ENCODE measurements at places on chromosomes 5 and 9.

DNA sequence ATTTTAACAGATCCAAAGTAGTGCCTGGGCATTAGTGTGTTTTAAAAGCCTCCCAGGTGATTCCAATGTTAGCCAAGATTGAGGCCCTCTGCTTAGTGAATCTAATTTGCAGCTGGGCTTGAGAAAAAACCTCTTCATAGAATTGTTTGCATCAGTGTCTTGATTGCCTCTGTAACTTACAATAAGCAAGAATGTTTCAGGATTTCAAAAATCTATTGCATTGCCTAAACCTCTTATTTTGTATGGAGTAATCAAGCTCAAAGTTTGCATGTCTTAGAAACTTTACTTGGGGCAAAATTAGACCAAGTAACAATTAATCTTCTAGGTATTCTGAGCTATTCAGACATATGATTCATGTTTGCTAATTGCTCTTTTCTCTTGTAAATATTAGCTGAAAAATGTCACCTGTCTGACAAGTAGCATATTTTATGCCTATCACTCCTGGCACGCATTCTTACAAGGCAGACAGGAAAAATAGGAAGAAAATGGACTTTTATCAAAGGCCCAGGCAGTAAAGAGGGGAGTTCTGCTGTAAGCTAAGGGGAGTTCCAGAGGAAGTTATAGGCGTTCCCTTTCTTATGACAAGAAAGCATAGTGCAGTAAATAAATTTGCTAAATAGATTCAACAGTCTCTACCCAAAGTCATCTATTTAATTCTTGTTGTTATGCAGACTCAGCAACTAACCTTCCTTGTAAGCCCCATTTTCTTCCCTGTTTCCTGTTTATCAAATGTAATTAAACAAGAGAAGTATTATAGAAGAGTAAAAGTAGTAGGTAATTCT, 21.0 kb downstream of the PDCD1LG2 start:
- no peak for DNase-seq

DNA sequence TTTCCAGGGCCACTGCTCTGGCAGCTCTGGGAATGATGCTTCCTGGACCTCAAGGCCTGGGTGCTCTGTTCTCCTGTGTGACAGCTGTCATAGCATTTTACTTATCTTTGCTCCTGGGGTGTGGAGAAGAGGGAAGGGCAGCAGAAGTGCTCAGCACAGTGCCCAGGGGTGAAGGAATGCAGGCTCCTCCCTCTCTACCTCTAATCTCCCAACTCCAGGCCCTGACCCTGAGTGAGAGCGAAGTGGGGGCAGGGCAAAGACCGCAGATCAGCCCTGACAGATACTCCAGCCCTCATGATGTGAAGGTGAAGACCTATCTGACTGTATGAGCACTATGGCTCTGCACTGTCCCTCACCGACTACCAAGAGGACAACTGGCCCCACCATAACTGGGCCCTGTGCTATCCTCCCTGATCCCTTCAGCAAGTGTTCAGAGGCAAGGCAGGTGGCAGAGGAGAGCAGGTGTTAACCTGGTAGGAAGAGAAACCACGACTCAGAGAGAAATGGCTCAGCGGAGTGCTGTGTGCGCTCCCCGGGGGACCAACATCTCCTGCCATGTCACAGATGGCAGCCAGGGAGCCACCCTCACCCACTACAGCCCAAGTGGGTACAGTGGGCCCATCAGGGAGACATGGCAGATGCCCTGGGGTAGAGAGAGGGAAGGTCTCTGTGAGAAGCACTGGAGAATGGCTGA, 16.8 kb downstream of the ACSL6 start:
- DNase-seq = no peak

DNA sequence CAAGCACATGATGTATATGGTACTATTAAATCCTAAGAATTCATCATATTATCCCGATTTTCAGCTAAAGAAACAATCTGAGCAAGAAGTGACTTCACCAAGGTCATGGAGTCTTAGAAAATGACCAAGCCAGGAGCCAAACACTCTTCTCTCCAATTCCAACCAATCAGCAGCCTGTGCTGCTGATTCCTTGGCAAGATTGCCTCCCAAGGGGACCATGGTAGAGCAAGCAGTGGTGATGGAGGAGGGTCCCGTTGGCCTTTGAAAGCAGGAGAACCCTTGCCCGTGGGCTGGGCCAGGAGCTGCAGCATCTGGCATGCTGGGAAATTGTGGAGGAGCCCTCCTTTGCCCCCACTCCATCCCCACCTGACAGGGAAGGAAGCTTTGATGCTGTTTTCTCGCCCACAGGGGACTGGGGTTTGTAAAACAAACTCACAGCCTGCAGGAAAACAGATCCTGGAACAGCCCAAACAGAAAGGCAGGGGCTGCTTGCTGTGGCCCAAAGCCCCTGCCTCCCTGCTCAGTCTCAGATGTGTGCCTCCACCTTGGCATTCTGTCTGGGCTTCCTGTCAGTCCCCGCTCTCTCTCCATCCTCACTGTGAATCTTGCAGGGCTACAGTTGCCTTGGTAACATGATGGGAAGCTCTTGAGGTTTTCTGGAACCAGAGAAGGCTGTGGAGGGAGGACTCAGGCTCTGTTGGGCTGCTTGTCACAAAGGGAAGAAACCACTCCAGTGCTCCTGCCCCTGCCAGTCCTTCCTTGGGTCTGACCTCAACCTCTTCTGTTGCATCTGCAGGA, 70.8 kb upstream of the HSPA9 start:
- no peak for DNase-seq

GRCh38 chr5:78899922-78900362, 85.2 kb downstream of the ARSB start:
- no peak for DNase-seq

GRCh38 chr5:139709582-139710318, 61.6 kb downstream of the CXXC5 start:
- DNase-seq = peak; percentile 20

DNA sequence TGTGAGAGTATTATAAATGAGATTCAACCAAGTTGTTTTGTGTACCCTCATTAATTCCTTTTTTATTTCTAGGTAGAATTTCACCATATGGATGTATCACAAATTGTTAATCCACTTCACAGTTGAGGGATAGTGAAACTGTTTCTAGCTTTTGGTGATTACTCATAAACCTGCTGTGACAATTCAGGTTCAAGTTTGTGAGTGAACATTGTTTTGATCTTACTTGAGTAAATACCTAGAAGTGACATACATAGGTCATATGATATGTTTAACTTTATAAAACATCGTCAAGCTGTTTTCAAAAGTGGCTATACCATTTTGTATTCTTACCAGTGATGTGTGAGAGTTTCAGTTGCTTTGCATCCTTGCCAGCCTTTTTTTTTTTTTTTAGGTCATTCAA, 112.9 kb downstream of the CAMK4 start:
- DNase-seq = no peak

- no peak for DNase-seq
Measured at GRCh38 chr9:4296217-4296616, 3.7 kb downstream of the GLIS3 start.

- no peak for DNase-seq
Measured at GRCh38 chr9:124399323-124399967, 15.8 kb downstream of the PSMB7 start.

GRCh38 chr9:3058409-3058808, 214.5 kb upstream of the PUM3 start:
- DNase-seq = no peak

DNA sequence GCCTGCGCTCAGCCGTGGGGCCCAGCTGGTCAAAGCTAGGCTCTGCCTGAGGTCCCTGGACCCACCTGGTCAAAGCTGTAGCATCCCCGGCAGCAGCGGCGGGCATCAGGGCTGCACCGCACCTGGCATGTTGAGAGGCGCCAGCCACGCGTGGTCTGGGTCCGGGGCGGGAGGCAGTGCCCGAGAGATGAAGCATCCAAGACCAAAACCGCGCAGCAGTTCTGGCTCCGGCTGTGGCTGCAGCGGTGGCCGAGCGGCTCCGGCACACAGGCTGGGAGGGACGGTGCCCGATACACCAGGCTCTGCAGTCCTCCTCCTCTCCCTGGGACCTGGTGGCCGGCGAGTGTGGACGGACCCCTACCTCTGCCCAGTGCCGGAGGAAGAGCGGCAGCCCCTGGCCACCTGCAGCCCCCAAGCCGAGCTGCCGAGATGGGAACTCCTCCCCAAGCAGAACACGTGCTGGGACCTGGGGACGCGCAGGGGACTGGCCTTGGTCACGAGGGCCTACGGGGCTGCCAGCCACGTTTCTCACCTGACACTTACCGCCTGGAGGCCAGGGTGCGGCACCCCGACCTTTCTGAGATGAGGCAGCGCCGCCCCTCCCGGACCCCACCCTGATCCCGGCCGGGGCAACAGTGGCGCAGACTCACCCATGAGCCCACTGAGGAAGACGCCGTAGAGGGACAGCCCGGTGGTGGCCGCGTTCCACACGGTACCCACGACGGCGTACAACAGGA, 33.0 kb downstream of the SLC9A3 start:
- DNase-seq = no peak

GRCh38 chr5:150506571-150507473, 1.1 kb upstream of the NDST1 start:
- DNase-seq = no peak

- DNase-seq = no peak
Measured at GRCh38 chr9:116163293-116164055, 9.9 kb downstream of the PAPPA start.

DNA sequence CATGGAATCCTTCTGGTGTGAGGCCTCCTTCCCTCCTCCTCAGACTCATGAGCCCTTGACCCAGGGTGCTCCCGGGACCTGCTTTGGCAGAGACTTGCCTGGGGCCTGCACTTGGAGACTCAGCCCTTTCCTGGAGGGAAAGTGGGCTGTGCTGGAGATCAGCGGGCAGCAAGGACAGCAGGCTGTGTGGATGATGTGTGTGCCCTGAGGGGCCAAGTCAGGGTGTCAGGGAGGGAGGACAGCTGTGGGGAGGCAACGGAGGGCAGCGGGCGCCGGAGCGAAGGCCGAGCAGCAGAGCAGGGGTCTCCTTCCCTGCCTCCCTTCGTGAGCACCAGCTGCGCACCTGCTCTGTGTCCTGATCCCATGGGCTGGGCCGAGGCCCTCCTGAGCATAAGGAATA, 6.1 kb upstream of the CSF2 start:
- DNase-seq = no peak

- no peak for DNase-seq
Measured at GRCh38 chr5:101390151-101390908, 487.2 kb upstream of the ST8SIA4 start.

DNA sequence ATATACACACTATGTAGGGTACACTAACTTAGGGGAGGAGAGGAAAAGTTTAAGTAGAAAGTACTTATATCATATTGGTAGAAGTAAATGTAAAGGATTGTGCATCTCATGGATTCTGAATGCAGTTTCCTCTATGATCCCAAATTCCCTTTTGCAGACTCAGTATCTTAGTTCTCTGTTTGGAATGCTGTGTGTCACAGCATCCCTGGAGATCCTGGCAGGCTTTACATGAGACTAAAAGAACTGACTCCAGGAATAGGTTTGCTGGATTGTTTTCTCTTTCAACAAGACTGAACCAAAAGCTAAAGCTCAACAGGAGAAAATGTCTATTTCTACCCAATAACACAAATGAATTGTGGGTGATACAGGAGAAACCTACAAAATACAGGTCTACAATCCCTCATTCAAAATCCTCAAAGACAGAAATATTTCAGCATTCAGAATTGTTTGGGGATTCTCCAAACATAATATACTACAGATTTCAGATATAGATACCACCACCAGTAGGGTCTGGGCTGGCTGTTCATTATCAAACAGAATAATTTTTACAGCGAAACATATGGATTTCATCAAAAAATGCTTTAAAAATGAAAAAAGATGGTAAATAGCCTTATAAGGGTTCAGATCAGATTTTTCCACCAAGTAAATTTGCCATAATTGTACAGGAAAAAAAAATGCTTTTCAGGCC, 324.7 kb upstream of the GRAMD2B start:
- DNase-seq = no peak

GRCh38 chr9:128819716-128820664, 1.7 kb downstream of the ENDOG start:
- DNase-seq = no peak

GRCh38 chr5:190366-191035, 794 bp upstream of the LRRC14B start:
- DNase-seq = no peak

DNA sequence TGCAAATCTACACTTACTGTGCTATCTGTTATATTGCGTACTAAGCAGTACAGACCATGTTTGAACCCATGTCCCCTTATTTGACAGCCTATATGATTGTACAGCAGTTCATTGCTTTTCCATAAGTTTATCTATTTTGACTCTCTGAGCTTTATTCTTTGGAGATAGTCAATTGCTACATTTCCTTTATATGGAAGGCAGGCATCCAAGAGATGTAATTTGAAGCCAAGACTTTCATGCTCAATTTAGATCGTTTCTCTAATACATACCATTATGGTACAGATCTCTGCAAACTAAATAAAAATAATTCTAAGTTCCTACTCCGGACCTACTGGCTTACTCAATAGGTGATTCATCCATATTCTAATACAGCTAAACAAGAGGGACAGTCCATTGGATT, 424.8 kb downstream of the TMEM38B start:
- no peak for DNase-seq

DNA sequence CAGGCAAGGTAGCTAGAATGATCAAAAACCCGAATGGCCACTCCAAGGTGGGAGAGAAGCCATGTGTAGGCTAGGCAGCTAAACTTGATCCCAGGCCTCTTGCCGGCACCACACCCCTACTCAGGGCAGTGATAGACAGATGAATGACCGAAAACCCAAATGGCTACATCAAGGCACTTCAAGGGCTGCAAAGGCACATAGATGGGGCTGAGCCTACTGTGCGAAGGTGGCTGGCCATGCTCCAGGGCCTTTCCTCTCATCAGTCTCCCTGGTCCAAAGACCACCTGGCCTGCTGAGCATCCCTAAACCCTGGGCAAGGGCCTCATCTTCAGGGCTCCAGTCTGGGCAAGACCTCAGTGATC, 3.7 kb upstream of the TIFAB start:
- no peak for DNase-seq

DNA sequence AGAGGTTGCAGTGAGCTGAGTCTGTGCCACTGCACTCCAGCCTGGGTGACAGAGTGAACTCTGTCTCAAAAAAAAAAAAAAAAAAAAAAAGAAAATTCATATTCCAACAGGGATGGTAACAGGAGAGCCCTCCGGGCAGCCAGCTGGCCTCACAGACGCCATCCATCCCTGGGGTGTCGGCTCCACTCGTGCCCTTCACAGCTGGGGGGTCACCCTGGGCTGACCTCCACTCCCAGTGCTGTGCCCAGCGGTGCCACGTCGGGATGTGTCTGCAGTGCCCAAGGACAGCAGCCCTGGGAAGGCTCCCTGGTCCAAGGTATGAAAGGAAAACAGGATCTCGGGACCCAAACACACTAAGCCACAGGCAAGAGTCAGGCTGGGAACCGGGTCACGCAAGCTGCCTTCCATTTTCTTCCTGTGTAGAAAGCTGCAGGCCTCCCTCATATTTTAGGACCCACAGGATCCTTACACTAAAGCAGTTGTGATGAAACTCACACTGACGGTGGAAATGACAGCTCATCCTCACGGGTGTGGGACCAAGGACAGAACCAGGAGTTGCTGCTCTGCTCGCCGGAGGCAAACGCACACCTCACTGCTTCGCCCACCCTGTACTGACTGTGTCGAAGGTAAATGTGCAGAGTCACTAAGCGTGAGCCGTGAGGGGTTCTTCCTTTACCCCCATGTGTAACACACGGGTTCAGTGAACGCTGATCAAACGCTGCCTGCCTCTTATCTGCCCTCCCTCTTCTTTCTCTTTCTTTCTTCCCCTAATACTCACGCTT, 5.3 kb downstream of the SLC12A7 start:
- peak; percentile 30 for DNase-seq

GRCh38 chr9:120778758-120779157, 14.5 kb downstream of the FBXW2 start:
- no peak for DNase-seq

- DNase-seq = no peak
Measured at GRCh38 chr9:134046894-134047681, 20.7 kb downstream of the BRD3 start.
